Right renal pelvis (tissue), 4 donors: ENCODE measurements at places on chromosomes 1 and 21.

DNA sequence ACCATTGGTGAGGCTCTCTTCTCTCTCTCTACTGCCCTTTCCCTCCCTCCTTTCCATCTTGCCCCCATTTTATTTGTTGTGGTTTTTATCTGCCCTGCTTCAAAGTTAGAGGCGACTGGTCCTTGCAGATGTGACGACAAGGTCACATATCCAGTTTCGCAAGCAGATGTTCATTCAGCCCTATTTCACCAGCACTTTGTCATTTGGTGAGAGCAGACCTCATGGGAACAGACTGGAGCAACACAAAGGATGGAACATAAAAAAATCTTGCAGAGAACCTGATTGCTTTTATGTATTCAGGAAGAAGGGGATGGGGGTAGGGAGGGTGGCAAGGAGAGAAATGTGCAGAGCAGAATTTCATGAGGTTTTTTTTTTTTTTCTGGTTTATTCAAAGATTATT, 84.3 kb downstream of the ELAVL4 start:
- DNase-seq: no peak

DNA sequence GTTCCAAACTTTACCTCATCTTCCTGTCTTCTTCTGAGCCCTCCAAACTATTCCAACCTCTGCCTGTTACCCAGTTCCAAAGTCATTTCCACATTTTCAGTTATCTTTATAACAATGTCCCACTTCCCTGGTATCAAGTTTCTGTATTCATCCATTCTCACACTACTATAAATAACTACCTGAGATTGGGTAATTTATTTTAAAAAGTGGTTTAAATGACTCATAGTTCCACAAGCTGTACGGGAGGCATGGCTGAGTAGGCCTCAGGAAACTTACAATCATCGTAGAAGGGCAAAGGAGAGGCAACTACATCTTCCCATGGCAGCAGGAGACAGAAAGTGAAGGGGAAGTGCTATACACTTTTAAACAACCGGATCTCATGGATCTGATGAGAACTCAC, 428.5 kb upstream of the RGS18 start:
- no peak for DNase-seq

GRCh38 chr1:234214129-234214910, 158.9 kb upstream of the COA6 start:
- no peak for DNase-seq

DNA sequence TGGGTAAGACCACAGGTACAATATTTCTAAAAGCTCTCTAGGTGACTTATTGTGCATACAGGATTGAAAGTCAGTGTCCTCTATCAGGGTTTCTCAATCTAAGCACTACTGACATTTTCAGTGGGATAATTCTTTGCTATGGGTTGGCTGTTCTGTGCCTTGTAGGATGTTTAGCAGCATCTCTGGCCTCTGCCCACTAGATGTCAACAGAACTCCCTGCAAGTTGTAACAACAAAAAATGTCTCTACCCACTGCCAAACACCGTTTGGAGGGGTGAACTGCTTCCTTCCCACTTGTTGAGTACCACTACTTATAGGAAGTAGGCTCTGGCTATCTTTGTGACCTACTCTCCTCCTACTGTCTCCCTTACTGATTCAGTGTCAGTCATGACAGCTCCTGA, 90.1 kb upstream of the ZRANB2 start:
- DNase-seq: no peak

- no peak for DNase-seq
These were observed 3.0 kb upstream of the TNFRSF4 start for GRCh38 chr1:1216770-1217620.

- DNase-seq: no peak
These were observed 46.9 kb upstream of the SMYD2 start for GRCh38 chr1:214233856-214234634.

GRCh38 chr1:236304682-236305081, 22.9 kb upstream of the ERO1B start:
- no peak for DNase-seq

DNA sequence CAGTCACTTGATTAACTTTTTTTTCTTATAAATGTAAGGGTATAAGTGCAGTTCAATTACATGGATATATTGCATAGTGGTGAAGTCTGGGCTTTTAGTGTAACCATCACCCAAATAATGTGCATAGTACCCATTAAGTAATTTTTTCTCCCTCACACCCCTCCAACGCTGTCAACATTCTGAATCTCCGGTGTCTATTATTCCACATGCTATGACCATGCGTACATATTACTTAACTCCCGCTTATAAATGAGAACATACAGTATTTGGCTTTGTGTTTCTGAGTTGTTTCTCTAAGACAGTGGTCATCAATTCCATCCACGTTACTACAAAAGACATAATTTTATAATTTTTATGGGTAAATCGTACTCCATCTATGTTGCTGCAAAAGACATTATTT, 1191.1 kb downstream of the NCAM2 start:
- no peak for DNase-seq

- no peak for DNase-seq
These were observed 5.7 kb downstream of the IL23R start for GRCh38 chr1:67171978-67172377.

GRCh38 chr21:22250355-22250754, 1252.1 kb downstream of the NCAM2 start:
- no peak for DNase-seq

- DNase-seq: no peak
These were observed 49.2 kb downstream of the RALGPS2 start for GRCh38 chr1:178774263-178774662.

DNA sequence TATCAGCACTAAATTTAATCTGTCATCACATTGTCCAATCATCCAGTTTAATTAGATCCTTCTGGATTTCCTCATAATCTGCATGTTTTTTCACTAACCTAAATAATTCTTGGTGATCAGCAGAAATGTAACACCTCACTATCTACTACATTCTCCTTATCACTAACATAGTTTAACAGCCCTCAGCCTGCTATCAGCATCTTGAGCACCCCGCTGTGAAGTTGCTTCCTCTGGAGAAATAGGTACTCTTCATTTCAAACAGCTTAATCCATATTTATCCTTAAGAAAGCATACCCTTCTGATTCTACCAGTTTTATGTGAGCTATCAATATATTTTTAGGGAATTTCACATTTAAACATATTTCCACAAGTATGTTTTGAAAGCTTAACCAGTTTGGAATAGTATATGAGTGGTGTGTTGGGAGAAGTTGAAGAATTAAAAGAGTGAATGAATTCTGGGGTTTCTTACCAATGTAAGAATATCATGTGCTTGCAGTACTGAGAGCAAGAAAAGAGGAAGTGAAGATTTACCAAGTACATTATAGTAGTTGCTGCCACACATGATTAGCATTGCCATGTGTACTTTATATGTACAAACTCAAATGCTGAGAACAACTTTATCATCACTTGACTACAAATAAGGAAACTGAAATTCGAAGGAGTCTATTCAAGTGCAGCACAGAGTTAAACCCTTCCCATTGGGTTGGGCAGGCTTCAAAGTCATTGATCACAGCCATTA, 771.1 kb upstream of the ADGRL4 start:
- DNase-seq: no peak

GRCh38 chr1:5959087-5959486, 33.1 kb downstream of the NPHP4 start:
- no peak for DNase-seq

GRCh38 chr1:153945131-153945794, 1.3 kb downstream of the DENND4B start:
- no peak for DNase-seq

DNA sequence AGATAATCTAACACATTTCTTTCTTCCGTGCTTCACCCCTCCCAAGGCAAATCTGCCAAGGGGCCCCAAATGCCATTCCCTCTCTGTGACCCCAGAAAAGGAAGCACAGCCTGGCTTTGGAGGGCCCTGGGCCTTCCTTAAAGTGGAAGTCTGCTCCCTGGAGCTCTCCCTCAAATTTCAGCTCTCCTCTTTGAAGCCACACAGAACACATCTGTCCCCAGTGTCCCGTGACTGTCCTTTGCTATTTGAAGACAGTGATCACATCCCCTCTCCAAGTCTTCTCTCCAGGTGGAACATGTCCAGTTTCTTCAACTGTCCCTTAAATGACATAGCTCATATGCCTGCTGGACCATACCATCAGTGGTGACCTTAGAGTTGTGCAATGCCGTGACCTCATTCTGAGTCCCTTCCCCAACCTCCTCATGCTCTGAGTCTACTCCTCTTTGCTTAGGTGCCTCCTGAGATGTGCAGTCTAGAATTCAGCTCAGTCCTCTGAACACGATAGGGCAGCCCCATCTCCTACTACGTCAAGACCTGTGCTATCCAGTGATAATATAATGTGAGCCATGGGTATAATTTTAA, 18.4 kb upstream of the FOXO6 start:
- DNase-seq: no peak

DNA sequence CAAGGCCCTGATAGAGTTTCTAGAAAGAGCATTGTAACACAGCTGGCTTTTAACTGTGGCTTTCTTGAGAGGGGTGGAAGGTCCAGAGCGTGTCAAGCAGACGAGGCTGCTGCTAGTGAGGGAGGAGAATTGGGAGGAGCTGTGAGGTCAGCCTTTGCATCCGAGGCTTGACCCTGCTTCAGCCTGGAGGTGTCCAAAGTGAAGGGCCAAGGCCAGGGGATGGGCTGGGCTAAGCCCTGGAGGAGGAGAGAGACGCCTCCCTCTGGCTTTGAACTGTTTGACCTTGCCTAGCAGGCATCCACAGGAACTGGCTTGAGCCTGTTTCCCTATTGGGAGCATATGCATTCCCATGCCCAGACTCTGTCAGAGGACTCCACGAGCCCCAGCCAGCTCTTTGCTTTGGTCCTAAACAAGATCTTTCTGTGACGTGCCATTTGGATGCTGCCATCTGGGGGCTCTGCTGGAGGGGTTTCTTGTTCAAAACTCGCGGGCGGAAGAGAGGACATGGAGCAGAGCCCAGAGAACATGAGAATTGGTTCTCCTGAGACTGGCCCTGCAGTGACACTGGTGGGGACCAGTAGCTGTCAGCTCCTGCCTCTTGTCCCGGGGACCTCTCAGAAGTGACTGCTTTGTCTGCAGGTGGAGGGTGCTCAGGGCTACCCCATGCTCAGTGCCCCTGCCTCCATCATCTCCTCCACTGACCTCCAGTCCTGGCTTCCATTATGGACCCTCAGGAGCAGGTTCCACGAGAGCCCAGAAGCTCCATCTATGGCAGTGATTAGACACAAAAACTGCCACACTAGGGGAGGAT, 5.5 kb downstream of the ACTRT2 start:
- DNase-seq: no peak

DNA sequence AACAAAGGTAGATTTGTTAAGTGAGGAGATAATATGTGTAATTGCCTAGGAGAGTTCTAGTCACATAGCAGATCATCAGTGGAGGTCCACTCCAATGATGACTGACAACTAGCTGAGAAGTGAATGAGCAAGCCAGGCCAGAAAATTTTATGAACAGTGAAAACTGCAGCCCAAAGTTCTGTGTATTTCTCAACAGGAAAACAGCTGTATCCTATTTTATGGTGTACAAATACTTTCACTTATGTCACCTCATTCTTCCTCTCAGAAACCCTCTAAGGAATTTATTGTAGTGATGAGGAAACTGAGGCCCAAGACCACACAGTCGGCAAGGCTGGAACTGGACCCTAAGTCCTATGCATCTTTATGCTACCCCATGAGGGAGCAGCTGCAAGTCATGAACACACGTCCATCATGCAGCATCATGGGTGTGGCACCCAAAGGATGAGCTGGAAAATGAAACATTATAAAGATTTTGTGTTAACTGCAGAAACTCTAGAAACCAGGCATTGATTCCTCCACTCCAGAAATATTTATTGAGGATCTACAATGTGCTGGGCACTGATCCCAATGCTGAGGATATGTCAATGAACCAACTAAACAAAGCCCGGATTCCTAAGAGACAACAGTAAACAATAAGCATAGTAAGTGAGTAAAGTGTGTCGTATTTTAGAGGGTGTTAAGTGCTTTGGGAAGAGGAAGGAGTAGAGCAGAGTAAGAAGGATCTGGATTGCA, 99.5 kb upstream of the DUSP10 start:
- DNase-seq: no peak

DNA sequence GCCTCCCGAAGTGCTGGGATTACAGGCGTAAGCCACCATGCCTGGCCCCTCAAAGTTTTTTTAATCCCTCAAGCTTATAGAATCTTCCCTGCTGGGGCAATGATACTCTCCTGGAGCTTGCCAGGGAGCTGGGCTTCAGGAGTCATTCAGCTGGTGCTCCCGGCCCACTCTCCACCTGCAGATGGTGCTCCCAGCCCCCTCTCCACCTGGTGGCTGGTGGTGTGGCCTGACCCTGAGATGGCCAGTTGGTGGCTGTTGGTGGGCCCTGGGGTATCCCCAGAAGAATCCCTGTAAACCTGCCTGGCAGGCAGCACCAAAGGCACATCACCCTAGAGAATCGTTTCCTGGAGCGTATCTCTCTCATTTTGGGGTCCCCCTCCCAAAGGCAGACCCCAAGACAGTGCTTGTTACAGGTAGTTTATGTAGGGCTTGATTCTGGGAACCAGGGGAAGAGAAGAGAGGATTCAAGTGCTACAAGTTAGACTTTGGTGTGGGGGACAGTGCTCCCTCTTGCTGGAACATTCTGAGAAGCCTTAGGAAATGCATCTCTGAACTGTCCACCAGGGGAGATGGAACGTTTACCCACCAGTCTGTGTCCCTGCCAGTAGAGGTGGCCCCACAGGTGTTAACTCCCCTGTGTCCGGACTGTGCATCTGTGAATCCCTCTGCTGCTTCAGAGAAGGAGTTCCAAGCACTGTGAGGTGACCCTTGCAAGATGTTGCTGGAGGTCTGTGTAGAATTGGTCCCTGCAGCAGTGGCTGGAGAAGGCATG, 29.1 kb upstream of the ACTL8 start:
- no peak for DNase-seq

DNA sequence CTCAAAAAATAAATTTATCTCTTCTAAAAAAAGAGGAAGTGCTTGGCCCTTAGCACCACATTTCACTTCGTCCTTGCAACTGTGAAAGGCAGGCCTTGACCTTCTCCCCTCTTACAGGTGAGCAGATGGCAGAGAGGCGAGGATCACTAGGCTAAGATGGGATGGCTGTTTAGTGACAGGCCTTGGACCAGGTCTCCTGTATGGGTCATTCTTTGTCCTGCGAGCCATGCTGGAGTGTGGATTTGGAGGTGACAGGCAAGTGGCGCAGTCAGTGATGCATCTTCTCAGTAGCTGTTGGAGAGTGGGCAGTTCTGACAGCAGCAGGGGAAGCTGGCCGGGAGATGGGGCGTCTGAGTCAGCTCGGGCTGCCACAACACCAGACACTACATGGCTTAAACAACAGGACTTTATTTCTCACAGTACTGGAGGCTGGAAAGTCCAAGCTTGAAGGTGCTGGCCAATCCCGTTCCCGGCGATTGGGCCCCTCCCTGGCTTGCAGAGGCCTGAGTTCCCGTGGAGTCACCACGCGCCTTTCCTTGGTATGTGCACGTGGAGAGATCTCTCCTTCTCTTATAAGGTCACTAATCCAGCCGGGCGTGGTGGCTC, 16.5 kb downstream of the SLC27A3 start:
- DNase-seq: no peak

DNA sequence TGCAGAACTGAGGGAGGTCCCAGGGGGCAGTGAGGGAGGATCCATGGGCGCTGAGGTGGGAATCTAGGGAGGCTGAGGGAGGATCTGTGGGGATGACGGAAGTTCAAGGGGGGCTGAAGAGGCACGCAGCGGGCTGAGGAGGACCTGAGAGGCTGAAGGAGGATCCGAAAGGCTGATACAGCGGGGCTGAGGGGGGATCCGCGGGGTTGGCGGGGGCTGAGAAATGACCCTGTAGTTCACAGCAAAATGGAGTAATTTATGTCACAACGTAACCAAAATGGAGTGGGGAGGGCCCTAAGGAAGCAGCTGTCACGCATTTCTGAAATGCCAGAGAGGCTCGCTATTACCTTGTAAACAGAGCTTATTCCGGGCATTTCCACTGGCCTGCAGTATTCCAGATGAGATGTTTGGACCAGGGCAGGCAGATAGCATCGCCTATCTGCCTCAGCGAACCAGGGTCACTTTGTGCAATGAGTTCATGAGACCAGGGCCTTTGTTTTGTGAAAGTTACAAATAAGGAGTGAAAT, 926 bp upstream of the MRPL55 start:
- peak; percentile 19 for DNase-seq
